ENCODE measurements at places on chromosomes 12 and 14.

GRCh38 chr12:94916663-94917062 is 86.8 kb downstream of the NDUFA12 start:
- no peak for DNase-seq

DNA sequence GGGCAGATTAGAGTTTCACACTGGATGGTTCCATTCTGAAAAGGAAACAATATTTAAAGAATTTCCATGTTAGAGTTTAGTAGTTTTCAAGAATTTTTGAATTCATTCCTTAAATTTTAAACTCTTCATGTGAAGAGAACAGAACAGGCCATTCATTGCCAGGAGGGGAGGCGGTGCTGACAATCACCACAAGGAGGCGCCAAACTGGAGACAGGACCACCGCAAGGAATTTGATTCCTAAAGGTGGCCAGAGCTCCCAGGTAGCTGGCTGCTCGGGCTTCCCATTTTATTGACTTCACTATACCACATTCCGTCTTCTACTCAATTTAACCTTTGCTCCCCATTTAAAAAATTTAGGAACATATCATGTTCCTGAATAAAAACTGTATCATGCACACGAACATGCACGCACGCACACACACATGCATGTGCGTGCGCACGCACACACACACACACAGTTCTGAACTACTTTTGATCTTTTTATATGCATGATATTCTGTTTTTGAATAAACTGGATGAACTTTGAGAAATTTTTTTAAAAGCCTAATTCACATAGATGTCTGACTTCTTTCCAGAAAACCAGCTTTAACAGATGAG is 101.2 kb downstream of the NELL2 start:
- DNase-seq, result peak; percentile 2

DNA sequence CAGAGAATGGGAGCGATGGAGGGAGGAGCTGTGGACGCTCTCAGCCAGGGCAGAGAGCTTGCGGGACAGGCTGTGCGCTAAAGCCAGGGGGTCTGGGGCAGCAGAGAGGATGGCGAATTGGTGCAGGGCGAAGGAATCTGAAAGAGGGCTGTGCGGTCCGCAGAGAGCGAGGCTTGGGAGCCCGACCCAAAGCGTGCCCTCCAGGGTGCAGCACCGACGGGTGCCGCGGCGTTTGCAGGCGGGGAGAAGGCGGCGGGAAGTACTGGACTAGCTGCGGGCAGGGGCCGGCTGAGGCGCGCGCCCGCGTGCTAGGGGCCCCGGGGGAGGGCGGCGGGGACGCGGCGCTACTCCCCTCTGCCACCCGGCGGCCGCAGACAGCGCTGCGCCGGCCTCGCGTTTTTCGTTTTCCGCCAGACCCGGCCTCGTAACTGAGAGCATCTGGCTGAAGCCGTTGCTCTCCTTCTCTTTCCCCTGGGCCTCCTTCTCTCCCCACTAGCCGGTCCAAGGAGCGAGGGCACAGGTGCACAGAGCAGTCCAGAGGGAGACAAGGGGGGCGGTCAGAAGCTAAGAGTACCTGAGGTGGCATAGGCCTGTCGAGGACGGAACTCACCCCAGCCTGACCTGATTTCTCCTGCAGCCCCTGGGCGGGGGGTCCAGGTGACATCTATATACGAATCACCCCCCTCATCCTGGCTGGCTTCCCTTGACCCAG is 24.9 kb downstream of the SLC6A12 start:
- DNase-seq, result no peak

DNA sequence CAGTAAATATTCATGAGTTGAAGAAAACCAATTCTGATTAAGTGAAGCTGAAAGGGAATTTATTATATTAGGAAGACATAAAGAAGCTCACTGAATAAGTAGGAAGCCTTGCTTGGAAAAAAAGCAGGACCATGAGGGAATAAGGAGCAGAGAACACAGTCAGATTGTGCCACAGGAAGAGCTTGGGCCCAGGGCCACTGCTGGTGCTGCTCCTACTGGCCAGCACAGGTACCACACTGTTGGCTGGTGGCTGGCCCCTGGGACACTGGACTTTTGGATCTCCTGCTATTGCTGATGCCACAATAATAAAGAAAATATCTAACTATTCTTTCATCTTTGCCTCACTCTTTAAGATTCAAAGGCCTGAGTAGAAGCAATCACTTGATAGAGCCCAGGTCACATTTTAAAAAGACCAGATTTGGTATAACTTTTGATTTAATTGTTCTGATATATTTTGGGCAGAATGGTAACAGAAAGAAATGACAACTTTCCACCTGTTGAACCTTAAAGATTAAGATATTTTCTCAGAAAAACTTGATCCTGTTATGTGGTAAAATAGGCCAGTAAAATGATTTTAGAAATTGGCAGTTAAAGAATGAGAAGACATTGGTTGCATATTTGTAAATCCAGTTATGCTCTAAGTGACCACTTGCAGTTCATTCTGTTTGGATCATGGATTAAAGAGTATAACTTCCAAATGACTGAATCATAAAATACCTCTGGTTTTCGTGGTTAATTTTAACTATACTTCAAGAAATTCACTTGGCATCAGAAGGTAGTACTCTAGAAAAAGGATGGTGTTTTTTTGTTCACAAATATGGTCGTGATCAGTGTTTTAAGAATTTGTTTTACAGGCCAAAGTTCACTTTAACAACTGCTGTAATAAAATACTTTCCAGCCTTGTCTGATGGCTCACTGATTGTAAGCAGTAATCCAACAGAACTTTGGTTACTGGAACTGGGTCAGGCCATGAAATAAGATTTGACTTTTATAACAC is 68.3 kb downstream of the DERA start:
- DNase-seq, result peak; percentile 74

DNA sequence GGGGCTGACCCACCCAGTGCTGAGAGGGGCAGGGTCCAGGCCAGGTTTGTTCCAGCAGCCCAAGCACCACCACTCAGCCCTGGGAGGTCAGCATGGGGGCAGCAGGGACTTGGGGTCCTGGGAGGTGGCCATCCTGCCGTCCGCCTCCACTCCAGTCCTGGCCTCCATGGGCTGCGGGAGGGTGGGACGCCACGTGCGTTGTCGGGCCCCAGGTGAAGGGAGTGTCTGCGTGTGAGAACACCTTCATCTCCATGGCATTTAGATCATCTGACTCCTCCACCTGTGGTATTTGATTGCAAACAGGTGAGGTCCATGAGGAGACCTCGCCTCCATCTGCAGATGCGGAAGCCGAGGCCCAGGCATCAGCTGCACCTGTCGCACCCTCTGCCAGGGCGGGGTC is 44.1 kb downstream of the FBRSL1 start:
- DNase-seq, result no peak

DNA sequence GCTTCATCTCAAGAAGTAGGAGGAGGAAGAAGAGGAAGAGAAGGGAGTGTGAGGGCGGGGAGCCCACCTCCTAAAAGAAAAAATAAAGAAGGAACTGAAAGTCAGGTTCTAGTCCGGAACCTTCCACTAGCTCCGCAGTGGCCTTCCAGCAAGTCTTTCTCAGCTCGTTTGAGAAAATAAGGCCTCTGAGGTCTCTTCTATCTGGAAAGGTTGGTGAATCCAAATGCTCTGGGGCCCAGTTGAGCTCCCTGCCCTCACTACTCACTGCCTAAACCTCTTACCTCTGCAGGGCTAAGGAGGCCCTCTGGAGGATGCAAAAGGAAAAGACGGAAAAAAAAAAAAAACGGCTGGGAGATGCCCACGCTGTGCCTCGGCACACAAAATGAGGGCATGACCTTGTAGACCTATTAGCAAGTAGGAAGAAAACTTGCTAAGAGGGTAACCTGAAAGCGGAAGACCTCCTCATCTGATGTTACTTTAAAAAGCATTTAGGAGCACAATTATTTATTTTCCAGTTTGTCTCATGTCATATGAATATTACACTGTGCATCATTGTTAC is 35.9 kb downstream of the FBLN5 start:
- DNase-seq, result peak; percentile 43

GRCh38 chr12:82627799-82628198 is 58.9 kb upstream of the TMTC2 start:
- no peak for DNase-seq

- no peak for DNase-seq
Observed at GRCh38 chr12:121069206-121069605, 30.2 kb upstream of the OASL start.

DNA sequence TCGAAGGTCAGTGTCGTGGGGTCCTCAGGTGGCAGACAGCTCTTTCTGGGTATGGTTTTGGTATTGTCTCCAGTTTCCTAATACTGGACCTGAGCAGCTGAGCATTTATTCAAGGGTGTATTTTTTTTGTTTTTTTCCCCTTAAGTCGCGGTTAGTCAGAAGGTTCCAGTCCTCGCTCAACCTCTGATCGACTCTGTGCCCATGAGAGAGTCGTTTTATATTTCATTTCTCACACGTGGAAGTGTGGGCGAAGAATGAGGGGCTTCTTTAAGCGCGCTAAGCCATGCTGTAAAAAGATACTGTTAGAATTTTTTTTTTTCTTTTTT is 499 bp downstream of the MIPOL1 start:
- DNase-seq, result no peak

- no peak for DNase-seq
Observed at GRCh38 chr12:61546296-61546695, 713.9 kb upstream of the USP15 start.

- no peak for DNase-seq
Observed at GRCh38 chr12:107990325-107990724, 138.8 kb upstream of the WSCD2 start.

DNA sequence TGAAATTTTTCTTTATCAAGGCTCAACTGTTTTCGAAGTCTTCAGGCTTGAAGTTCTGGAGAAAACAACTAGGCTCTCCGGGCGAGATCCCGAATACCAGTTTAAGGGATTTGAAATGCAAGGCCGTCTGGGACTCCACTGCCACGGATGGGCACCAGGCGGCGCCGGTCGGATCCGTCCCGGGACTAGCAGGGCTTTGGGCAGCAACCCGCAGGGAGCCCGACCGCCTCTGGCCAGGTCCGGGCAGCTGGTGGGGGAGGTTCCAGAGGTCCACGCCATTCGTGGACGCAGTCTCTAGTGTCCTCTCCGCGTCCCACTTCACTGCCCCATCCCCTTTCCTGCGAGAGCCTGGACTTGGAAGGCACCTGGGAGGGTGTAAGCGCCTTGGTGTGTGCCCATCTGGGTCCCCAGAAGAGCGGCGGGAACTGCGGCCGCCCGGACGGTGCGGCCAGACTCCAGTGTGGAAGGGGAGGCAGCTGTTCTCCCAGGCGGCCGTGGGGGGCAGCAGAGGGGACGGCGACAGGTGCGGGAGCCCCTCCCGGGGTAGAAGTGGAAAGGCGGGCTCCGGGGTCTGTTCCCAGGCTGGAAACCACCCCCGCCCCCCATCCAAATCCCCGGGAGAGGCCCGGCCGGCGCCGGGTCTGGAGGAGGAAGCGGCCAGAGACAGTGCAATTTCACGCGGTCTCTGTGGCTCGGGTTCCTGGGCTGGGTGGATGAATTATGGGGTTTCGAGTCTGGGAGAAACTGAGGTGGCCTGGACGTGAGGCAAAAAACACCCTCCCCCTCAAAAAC is 838 bp upstream of the ERBB3 start:
- peak; percentile 71 for DNase-seq

DNA sequence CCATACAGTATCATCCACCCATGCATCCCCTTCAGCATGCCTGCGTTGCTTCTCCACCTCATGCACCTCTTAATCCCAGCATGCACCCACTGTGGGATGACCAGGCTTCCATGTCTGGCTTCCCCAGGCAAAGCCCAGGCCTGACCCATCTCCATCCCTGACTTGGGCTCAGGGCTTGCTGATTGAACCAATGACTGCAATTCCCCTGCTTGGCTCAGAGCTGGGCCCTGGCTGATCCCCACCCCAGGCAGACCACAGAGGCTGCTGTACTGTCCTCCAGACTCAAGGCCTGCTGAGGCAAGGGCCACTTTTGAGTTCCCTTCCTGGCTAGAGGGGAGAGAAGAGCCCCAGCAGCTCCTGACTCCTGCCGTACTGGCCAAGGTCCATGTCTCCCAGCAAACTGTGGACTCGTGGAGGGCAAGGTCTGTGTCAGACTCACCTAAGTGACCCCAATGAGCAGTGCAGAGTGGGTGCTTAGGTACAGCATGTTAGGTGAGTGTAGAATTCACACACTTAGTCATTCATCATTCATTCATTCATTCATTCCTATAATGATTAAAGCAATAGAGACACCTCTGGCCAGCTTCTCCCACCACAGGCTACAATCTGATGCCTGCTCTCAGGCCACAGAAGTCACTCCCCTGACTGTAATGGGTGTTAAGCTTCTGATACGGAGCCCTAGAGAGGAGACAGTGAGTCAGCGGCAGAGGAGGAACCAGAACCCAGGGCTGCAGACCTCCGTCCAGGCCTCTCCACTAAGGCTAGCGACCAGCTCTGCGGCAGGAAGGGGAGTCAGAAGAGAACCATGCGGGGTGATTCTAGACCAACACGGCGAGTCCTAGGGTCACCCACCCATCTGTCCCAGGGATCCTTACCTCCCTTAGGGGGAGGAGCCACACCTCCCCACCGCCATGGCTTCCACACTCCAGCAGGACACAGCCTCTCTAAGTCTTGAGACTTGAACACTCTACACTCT is 2.9 kb downstream of the BEGAIN start:
- DNase-seq, result no peak

- no peak for DNase-seq
Observed at GRCh38 chr12:54395545-54395944, 11.0 kb upstream of the ZNF385A start.

DNA sequence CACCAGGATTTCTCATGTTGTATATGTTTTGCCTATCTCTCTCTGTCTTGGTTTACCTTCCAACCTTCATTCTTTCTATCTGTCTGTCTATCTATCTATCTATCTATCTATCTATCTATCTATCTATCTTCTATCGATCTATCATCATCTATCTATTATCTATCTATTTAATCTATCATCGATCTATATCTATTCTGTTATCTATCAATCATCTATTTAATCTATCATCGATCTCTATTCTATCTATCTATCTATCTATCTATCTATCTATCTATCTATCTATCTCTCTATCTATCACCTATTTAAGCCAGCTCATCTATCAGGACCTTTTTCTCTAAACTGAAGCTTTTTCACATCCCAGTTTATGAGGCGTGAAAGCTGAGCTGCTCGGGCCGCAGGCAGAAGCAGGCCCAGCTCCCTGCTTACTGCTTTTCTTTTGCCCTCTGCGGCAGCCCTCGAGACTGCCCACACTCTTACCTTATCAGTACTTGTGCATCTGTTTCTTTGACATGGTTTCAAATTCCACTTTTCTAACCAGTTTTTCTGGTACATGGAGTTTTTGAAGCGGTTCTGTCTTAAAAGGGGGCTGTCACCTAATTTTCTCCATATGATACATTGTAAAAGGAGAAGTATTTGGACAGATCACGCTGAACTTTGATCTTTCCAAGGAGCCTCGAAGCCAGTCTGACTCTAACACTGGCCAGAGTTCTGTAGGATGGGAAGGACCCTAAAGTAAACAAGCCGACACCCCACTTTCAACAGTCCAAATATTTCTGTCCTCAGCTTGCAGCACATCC is 44.4 kb upstream of the GSG1 start:
- no peak for DNase-seq
